Right forelimb (tissue), 1 donor: ENCODE measurements at places on chromosomes 6 and 20.
A peak's percentile ranks its signal among the peaks of the same experiment; 100 is the strongest.

DNA sequence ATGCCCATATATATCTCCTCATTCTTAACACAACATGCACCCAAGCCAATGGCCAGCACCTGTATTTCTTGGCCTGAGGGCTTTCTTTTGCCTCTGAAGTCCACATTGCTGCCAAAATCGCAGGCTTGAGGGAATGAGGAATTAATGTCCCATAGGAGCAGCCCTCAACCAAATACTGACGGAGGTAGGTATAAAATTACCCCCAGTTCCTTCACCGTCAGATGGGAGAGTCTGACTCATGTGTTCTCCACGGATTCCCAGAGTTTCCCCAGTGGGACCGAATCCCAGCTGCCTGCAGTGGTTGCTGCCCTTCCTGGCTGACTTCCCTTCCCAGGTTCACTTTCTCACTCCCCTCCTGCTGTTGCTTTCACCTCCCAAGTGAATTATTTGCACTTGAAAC is 602.2 kb upstream of the NOX3 start:
- no peak for DNase-seq

DNA sequence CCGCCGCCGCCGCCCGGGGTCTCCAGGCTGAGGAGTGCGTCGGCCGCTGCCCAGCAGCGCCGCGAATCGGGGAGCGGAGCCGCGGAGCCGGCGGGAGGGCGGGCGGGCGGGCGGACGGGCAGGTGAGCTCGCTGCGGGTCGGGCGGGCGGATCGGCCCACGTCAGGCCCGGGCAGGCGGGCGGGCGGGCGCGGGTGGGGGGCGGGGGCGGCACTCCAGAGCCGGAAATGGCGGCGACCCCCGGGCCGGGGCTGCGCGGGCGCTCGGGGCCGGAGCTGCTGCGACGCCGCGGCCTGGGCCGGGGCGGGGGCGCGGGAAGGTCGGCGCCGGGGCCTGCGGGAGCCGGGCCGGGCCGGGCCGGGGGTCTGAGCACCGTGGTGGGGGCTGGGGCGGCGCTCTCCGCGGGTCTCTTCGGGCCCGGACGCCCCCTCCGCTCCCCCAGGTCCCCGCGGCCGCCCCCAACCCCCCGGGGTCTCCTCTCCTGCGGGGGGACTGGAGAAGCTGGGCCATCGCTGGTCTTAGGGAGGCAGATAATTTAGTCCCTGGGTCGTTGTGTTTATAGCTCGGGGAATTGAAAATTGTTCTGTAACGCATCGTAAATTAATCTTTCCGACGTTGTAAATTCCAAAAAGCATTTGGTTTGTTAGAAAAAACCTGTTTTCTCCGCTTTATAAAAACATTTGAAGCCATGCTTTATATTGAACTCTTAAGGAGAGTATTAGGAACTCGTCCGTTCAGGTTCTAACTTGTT is 451 bp downstream of the DNAJC5 start:
- no peak for DNase-seq

DNA sequence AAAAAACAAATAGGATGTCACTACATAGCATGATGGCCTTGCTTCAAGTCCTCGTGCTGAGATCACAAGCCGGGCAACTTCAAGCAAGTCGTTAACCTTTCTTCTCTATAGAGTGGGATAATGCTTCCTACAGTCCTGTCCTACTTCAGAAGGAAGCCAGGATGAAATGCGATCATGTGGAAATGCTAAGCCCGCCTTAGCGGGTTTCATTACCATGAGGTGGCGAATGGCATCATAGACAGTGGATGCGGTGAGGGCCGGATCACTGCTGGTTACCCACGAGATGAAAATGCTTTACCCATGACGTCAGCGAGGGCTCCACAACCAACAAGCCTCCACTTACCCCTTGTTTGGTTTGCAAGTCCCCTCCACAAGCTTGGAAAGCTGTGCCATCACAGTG is 206.4 kb downstream of the TBXT start:
- no peak for DNase-seq

DNA sequence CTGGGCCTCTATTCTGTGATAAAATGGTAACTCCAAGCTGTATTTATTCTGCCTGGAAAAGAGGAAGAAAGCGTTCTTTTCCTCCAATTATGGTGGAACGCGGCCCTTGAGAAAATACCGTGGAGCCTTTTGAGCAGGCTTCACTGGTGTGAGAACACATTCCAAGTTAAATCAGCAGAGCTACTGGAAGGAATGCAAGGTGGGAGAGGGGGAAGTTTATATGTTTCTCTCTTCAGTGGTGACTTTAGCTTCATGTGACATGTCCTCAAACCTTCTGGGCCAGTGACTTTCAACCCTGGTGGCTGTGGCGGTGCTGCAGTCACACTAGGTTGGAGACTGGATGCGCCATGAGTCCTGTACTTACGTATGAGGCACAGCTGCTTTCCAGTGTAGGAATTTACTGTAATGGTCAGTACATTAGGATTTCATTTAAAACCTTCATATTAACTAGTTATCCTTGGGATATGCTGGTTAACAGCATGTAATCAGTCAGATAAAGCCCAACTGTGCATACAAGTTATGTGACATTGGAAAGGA is 221.7 kb downstream of the ARID1B start:
- no peak for DNase-seq

DNA sequence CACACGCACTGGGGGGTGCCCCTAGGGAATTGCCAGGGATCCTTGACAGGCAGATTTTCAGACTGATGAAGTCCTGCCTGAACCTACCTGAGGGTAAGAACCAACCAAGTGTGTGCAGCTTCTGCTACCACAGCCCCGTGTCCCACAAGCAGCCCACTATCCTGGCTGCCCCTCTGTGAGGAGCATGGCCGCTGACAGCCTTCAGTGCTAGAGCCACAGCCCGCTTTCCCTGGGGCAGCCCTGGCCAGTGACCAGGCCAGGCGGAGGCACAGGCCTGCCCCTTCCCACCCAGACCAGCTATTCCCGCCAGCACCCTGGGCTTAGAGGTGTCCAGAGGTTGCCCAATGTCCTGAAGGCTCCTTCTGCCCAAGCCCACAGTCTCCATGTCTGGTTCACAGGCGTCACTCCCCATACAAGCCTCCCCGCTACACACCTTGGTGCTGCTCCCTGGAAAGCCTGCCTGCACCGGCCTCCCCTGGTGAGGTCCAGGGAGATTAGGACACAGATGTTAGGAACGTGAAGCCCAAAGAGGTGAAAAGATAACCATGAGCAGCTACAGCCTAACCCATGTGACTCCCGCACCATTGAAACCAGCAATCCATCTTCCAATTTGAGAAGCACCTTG is 207.0 kb downstream of the SYNDIG1 start:
- peak; percentile 13 for DNase-seq

GRCh38 chr20:63243604-63244247 is 8.0 kb downstream of the BIRC7 start:
- DNase-seq = no peak

- DNase-seq = peak; percentile 62
These were observed 40.9 kb upstream of the SMOC2 start for GRCh38 chr6:168400037-168400436.
